ENCODE measurements at places on chromosomes 13 and 19.

DNA sequence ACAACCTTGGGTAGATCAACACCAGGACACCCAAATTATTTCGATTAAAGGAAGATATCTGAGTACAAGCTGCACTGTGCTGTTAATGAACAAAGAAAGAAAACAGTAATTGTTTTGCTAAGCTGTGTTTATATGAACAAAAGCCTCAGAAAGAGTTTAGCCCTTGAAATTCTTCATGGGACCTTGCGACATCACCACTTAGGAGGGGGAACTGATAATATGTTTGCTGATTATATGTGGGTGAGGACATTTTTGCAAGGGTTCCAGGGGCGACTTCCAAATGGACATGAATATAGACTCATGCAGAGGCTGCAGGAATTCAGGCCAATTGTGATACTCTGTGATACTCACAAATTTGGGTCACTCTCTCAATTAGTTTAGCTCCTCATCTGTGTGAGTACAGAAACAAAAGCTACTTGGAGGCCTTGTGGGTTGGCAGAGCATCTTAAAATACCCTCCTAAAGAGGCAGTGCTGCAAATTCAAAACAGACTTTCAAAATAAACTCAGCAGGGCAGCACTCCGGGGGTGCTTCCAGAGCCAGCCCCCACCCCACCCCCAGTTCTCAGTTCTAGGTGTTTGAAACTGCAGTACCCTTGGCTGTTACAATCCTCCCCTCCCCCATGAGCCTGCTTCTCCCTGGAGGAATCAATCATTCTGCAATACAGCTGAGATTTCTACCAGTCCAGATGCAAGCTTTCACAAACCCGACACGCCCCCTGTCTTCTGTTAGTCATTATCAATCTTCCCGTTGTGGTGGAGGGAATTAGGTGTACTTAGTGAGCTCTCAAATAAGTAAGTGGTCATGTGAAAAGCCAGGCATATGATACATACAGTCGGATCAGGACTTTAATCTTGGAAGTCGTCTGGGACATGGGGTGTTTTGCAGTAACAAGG is 97.0 kb upstream of the MBNL2 start:
- no peak for DNase-seq

- no peak for DNase-seq
These were observed 393.5 kb downstream of the KLF12 start for GRCh38 chr13:73740666-73741065.

DNA sequence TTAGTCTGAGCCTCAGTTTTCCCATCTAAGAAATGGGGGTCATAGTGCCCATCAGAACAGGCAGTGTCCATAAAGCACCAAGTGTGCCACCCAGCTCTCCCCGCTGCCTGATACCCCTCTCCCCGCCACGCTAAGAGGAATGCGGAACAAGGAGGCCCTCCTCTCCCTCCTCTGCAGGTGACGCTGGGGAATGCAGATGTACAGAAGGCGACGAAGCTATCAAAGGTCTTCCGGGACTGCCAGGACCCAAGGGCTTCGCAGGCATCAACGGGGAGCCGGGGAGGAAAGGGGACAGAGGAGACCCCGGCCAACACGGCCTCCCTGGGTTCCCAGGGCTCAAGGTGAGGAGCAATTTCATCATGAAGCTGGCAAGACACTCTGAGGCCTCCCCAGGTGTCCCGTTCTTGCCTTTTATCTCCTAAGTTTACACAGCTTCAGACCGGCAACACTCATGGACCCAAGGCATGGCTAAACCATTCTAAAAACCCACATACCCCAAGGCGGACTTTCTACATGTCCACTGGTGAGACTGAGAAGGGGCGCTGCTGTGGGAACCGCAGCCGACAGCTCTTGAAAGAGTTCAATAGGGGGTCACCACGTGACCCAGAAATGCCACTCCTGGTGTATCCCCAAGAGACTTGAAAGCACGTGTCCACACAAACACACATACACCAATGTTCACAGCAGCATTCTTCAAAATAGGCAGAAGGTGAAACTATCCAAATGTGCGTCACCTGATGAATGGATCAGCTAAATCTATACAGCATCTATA is 102.7 kb downstream of the RAB20 start:
- DNase-seq = no peak

DNA sequence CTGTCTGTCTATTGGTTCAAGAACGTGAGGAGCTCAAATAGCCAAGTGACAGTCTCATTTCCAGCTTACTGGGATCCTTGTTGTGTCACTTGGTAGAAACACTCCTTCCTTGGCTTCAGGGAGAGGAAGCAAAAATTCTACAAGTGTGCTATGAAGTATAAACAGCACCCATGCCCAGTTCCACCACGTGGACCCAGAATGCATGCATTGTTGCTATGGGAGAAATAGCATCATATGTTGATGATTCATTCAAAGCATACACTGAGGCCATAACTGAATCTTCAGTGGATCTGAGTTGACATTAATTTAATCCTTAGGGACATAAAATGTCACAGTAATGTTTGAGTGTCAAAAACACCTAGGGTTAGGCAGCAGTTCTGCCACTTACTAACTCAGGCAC is 199.0 kb upstream of the RXFP2 start:
- no peak for DNase-seq

DNA sequence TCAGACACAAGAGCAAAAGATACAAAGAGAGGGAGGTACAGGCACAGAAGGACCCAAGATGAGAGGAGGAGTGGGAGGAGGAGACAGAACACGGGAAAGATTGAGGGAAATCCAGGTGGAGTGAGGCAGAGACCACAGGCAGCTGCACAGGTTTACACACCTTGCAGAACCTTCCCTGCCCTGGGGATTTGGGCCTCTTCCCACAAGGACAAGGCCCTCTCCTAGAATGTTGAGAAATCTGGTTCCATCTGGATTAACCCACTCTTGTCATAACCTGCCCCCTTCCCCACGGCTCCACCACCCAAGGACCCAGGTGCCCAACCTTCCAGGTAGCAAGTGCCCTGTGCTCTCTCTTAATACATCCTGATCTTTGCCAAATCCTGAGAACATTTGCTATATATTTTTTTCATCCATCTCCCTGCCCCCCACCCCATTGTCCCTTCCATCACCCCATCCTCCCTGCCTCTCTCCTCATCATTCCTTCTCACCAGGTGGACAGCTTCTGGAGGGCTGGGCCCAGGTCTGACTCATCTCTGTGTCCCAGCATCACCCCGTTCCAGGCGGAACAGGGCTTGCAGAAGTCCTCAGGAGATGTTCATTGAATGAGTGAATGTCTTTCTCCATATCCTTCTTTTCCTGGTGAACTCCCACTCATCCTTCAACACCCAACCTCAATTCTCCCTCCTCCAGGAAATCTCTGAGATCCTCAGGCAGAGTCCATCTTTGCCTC is 8.8 kb upstream of the KLK8 start:
- DNase-seq = no peak

DNA sequence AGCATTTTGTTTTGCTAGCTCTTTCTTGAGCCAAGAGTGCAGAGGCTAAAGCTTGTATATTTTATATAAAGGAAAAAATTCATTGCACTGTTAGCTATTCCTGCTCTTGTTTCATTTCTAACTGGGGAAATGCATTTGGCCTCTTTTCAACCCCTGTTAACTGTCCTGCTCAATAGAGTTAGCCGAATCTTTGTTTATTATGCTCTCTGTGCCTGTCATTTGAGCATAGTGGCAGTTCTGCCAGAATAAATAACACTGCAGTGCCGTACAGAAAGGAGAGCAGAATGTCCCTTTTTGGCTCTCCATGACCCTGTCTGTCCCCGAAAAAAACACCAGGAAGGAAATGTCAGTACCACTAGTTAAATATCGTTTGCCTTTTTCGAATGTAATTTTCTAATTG is 350.8 kb downstream of the MYO16 start:
- no peak for DNase-seq

- DNase-seq = no peak
These were observed 228.3 kb downstream of the DACH1 start for GRCh38 chr13:71638751-71639150.

- no peak for DNase-seq
These were observed 2.5 kb upstream of the HNRNPUL1 start for GRCh38 chr19:41261474-41262190.

DNA sequence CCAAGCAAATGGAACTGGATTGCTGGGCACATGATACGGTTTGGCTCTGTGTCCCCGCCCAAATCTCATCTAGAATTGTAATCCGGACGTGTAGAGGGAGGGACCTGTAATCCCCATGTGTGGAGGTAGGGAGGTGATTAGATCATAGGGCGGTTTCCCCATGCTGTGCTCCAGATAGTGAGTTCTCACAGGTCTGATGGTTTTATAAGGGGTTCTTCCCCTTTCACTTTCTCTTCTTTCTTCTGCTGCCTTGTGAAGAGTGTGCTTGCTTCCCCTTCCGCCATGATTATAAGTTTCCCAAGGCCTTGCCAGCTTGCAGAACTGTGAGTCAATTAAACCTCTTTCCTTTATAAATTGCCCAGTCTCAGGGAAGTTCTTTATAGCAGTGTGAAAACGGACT is 32.6 kb upstream of the MTIF3 start:
- no peak for DNase-seq

DNA sequence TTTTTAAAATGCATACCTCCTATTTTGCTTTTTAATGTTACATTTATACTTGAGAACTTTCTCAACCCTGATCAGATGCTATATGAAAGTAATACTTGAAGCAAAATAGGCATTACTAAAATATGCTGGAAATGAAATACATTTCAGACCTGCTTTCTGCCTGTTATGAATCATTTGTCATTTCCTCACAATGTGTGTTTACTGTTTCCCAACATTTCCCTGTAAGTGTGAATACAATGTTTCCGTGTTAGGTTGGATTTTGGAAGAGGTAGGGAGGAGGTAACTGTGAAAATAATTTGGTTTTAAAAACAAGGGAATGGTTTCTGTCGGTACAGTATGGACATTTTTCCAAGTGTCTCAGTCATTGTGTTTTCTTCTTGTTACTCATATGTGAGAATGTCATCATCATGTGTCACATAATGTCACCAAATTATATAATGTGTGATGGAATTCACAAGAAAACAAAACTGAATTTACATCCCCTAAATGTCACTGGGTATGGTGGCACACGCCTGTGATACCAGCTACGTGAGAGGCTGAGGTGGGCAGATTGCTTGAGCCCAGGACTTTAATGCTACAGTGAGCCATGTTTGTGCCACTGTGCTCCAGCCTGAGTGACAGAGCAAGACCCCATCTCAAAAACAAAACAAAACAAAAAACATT is 43.0 kb downstream of the ZAR1L start:
- DNase-seq = no peak

GRCh38 chr19:13732337-13732736 is 32.0 kb upstream of the MRI1 start:
- no peak for DNase-seq
